Stimulated activated naive B cell treated with anti-CD40 and anti-IgM and Interleukin-4, amounts not matched to agents 10 μg/mL and 1 μg/mL and 100 μg/mL, for 72 hours (primary cell): ENCODE measurements at places on chromosomes 6 and 20.

DNA sequence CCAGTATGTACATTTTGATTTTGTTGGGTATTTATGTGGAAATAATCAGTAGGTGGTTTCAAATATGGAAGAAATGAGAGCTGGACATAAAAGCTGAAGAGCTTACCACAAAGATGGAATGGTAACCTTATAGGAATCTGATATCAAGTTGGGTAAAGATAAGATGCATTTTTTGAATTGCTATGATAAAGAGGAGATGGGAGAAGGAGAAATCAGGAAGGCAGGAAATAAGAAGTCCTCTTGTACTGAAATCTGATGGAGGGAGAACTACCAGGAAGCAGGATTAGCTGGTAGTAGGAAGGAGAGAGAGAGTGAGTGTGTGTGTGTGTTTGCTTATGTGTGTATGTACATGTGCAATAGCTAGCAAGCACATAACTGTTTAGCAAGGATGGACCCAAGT, 468.4 kb downstream of the PHF3 start:
- no peak for DNase-seq

GRCh38 chr6:73515204-73515655, 5.6 kb downstream of the EEF1A1 start:
- DNase-seq = no peak

DNA sequence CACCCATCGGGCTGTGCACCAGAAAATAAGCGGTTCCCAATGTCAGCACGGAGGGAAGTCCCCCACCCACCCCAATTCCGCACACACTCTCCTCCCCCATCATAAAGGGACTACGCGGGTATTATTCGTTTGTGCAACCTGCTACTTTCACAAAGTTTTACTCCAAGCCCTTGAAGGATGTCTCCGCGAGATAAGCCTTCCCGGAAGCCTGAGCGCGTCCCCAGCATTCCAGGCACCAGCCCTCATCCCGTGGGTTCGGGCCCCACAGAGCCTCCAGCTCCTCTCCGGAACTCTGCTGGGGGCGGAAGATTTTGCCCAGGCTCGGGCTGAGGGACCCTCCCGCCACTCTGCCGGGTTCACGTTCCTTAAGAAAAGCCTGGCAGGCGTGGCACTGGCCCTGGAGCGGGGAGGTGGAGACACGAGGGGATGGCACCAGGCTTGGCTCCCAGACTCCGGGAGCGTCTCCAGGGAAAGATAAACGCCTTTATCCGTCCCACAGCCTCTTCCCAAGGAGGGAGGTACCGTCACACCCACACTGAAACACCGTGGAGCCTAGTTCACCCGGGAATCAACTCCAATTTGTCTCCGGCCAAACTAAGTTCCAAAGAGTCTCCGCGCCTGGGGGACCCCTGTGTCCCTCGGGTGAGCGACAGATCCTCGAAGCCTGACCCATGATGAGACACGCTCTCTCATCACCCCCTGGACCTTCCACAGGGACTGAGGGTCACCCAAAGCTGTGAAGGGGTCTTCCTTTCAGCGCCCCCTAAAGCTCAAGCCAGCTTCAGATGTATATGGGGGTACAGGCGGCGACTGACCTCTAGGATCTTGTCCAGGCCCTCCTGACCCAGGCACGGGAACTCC, 934 bp downstream of the KCNK5 start:
- no peak for DNase-seq

- DNase-seq = no peak
These were observed 282.7 kb downstream of the TBC1D7 start for GRCh38 chr6:13045676-13046075.

DNA sequence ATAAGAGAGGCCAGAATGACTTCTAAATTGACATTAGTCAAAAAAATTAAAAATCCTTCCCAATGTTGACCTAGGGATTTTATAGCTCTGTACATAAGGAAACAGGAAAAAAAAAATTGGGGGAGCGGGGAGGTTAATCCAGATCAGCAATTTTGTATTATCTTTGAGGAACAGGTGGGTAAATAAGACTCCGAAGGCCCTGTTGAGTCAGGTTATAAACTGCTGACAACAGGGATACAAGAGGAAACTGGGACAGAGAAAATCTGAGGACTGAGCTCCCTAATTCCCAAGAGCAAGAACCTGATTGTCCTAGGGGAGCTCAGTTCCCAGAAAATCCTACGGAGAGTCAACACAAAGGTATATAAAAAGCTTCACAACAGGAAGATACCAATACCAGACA, 26.8 kb upstream of the CRIP3 start:
- DNase-seq = no peak

DNA sequence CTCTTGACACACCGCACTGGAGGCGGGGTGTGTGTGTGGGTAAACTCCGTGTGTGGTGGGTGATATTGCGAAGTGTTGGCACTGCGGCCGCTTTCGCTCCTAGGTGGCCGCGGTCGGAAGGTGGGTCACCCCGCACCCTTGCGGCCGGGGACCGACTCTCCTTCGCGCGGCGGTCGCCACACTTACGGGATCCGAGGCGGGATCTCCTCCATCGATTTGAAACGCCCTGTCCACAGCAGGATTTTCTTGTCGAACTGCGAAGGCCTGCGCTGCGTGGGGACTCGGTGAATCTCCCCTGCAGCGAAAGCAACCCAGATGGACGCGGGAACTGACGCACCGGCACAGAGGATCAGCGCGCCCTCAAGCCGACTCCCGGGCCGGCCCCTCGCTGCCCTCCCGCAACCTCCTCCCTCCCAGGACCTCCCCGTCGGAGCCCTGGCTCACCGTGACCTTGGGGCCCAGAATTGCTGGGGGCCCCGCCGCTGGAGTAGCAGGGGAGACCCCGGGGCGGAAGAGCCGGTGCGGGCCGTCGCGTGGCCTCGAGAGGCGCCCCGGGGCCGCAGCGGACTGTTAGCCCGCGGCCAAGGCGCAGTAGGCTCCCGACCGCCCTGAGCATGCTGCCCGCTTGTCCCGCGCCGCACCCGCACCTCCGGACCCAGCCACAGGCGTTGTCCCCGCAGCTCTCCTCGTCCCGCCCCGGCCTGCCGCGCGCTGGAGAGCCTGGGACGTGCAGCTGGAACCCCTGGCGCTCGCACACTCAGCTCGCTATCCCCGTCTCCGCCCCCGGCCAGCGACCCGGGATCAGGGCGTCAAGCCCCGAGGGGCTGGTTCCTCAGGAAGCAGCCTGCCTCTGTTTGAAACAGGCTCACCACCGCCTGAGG, at the start of gene FAM162B:
Gene FAM162B (minus strand): TSS at position 759 of the 881 bp plus-strand sequence. CDS start 143 bp downstream, at position 616.
- no peak for DNase-seq

DNA sequence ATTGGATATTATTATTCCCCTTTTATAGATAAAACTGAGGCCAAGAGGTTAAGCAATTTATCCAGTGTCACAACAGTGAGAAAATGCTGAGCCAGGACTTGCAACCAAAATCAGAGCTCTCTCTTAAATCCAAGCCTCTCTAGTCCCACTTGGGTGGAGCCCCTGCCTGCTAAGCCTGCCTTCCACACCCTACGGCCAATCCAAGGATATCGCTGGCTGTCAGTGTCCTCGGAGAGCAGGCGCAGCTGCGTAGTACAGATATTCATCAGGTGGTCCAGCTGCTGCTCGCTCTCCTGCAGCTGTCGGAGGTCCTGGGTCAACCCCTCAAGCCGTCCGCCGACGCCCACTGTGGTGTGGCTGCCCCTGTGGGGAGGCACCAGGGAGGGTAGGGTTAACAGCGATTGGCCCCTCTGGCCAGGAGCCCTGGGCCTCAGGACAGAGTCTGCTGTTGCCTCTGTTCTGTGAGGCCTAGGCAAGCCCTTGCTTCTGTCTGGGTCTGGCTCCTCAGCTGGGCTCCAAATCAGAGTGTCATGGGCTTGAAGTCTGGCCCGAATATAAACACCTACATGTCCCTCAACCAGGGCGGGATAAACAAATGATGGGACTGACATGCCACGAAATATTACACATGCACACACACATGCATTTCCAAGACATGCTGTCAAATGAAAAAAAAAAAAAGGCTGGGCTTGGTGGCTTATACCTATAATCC, 3.9 kb upstream of the NECAB3 start:
- no peak for DNase-seq

DNA sequence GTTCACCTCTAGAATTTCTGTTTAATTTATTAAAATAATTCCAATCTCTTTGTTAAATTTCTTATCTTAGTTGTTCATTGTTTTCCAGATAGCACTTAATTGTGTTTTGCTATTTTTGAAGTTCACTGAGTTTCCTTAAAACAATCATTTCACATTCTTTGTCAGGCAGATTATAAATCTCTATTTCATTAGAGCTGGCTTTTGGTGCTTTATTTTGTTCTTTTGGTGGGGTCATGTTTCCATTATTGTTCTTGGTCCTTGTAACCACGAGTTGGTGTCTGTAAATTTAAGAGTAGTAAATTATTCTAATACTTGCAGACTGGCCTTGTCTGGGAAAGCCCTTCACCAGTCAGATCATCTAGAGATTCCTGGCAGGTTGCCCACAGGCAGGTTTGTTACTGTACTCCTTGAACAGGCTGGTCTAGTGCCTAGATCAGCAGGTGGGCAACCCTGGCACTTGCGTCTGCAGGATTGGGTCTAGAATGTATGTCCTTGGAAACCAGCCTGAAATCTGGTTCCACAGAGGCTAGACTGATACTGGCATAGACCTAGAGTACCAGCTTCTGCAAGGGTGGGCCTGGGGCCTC, 110.4 kb downstream of the ADGB start:
- no peak for DNase-seq

DNA sequence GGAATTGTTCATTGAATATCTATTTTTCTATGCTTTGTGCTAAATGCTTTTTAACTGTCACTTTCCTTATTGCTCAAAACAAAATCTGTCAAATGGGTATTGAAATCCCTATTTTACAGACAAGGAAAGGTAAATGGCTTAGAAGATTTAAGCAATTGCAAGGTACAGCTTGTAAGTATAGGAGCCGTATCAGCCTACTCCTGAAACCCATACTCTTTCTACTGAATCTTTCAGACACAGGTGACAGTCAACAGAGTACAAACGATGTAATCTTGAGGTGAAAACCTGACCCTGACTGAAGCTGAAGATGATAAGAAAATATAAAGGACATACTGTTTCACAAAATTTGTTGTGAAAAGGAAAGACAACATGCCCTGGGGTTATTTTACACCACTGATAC, 7.0 kb upstream of the COX7A2 start:
- DNase-seq = no peak

- no peak for DNase-seq
These were observed 21.7 kb downstream of the UCKL1 start for GRCh38 chr20:63934271-63935068.

DNA sequence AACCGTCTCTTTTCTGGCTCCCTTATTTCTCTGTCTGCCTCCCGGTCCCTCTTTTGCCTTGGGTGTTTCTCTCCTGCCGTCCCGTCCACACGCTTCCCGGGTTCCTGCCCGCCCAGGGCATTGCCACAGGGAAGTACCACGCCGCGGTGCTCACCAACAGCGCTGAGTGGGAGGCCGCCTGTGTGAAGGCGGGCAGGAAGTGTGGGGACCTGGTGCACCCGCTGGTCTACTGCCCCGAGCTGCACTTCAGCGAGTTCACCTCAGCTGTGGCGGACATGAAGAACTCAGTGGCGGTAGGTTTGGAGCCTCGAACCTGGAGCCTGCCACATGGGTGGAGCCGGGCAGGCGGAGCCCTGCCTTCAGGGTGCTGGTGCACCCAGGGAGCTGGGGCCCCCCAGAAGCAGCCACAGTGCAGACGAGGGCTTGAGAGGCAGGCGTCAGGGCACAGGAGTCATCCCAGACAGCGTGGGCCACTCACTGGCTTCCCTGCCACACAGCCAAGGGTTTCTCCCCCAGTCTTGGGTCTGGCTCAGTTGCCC, 21.3 kb downstream of the NPEPL1 start:
- no peak for DNase-seq

DNA sequence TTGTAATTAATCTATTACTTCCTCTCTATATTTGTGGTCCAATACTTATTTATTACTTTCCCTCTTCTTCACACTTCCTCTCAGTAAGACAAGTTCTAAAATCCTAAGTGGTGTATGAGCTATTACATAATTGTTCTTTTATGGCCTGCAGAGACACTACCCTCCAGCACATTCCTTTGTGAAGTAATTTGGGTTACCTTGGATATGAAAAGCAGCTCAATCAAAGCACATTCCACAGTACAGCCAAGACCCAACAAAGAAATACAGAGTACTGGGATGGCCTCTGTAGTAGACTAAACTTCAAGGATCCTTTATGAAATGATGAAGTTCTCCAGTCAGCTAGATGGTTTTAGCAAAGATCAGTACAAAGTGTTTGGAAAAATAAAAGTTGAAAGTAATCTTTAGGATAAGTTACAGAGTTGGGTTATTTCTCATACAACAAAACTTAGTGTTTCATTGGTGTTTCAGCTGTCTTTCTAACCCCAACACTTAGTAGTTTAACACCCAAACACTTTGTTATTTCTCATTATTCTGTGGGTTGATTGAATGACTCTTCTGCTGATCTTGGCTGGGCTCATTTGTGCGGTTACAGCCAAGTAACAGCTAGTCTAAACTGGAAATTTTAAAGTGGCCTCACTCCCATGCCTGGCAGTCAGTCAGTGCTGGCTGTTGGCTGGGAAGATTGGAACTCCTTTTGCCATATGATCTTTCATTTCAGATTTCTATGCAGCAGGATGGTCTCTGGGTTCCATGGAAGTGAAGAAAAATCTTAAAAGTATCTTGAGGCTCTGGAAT, 161.5 kb upstream of the POU3F2 start:
- DNase-seq = no peak

DNA sequence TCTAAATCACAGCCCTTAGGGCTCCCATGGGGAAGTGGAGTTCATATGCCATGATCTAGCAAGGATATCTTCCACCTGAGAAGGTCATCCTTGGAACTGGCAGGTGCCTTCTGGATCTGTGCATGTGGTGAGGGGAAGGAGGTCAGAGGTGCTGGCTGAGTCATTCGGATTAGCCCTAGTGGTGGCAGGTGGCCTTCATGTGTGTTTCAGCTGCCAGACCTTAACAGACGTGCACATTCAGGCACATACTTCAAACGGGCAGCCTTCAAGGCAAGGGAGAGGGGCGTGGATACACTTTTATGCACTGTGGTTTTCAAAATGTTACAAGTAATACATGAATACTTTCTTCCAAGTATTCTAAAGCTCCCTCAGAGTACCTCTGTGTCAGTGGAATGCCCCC, 51.2 kb downstream of the BMP6 start:
- no peak for DNase-seq

GRCh38 chr6:69812746-69813427, 16.1 kb upstream of the LMBRD1 start:
- DNase-seq = no peak
